ENCODE measurements at places on chromosomes 12 and 14. TPM values are rescaled to one million over a fixed set of nuclear protein-coding genes. Genes with fewer than 3 reads are reported as not detected.
A peak's percentile ranks its signal among the peaks of the same experiment; 100 is the strongest.

The ZDHHC22 gene
- total RNA-seq = not detected

The ESR2 gene
- 17.0 TPM for total RNA-seq

The HOMEZ gene
- total RNA-seq = 10.8 TPM

DNA sequence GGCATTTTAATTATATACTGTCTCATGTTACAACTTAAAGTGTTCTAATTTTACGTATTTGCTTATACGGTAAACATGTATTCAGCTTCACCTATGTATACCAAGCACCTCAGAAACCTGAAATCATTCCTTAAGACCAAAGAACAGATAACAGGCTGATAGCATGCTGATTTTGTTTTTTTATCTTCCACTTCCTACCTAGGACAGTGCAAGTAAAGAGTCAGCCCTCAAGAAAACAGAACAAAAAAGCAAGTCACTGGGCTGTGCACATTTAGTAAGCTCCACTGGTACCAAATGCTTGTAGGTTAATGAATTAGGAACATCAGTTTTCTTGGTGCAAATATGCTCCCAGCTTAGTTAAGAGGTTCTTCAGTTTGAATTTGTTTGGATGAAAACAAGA lies 611.3 kb downstream of the VRK1 start:
- H3K36me3 ChIP-seq = no peaks in the 10 kb centered on the region
- no peak overlapping the region for H3K27ac ChIP-seq
- no peak for DNase-seq
- peaks cover 11% of the 10 kb centered on the region for H3K27me3 ChIP-seq
- no peaks in the 10 kb centered on the region for H3K4me1 ChIP-seq

- H3K36me3 ChIP-seq = no peaks in the 10 kb centered on the region
- DNase-seq = no peak
- no peak overlapping the region for H3K4me3 ChIP-seq
These were observed 49.1 kb downstream of the B4GALNT3 start for GRCh38 chr12:508795-509194.

The DPY19L2 gene
- 0.73 TPM for total RNA-seq

The NFATC4 gene
- total RNA-seq = 9.4 TPM

DNA sequence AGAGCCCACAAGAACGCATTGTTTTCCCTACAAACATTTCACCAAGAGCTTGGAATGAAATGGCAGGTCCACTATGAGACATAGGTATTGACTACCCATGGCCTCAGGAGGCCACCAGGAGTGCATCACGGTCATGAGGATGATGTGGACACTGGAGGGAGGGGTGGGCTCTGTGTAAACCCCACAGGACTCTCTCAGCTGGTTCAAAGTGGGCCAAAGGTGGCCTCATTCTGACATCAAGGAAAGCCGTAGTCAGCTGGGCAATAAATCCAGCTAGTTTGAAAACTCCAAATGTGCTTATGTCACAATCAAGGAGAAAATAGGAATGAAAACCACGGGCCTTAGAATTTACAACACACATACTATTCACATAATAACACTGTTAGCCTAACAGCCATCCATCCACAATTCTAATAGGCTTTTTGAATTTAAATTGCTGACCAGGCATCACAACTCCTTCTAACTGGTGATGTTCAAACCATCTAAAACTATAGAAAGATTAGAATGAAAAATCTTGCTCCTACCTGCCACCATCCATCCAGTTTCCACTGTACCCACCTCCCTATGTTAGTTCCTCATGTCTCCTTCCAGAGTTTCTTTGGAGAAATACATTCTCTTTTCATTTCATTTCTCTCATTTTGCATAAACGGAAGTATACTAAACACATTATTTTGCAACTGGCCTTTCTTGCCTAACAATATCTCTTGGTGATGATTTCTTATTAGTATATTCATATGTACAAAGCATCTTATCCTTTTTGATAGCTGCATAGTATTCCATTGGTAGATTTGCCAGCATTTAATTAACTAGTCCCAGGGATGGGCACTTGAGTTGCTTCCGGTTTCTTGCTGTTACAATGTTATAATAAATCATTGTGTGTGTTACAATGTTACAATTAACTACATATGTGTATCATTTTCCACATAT lies 21.5 kb downstream of the CMKLR1 start:
- peaks cover 20% of the 10 kb centered on the region for H3K27me3 ChIP-seq
- peaks cover 8% of the 10 kb centered on the region for H3K4me1 ChIP-seq
- DNase-seq = no peak

The AP4S1 gene
- total RNA-seq = 12.0 TPM

DNA sequence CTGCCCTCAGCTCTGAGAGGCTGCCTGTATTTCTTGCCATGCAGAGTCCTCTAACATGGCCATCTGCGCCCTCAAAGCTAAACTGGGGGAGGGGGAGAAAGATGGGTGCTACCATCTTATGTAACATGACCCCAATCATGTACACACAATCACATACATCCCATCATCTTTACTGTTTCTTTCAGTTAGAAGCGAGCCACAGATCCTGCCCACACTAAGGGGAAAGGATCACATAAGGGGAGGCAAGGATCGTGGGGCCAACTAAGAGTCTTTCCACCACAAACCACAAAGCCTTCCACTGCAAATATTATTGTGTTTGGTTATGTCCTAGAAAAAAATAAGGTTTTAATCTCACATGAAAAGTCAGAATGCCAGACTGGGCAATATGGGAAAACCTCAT lies 11.8 kb upstream of the AMN1 start:
- no peak overlapping the region for H3K27ac ChIP-seq
- peaks cover 80% of the 10 kb centered on the region for H3K4me1 ChIP-seq
- no peaks in the 10 kb centered on the region for H3K27me3 ChIP-seq
- no peak for DNase-seq
- no peak overlapping the region for H3K4me3 ChIP-seq
- H3K36me3 ChIP-seq = no peaks in the 10 kb centered on the region

The PIK3C2G gene
- not detected for total RNA-seq

DNA sequence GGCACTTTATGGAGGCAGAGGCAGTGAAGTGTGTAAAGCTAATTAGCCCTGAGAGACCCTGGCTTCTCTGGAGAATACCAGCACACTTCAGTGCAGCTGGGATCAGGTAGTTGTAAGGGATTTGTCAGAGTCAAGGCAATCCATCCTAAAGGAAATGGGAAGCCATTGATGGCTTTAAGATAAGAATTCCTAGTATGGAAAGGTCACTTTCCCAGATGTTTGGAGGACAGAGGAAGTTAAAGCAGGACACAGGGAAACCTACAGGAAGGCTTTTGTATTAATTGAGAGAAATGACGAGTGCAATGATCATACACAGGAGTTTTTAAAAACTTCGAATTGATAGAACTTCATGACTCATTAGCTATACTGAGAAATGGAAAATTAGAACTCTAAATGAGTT lies 254.4 kb downstream of the SLC16A7 start:
- H3K27me3 ChIP-seq = no peaks in the 10 kb centered on the region
- H3K4me1 ChIP-seq = no peaks in the 10 kb centered on the region
- no peak for DNase-seq
- no peaks in the 10 kb centered on the region for H3K36me3 ChIP-seq

GRCh38 chr12:14841761-14842160 lies 1.6 kb downstream of the ART4 start:
- no peak for DNase-seq
- H3K4me1 ChIP-seq = peaks cover 12% of the 10 kb centered on the region
- H3K36me3 ChIP-seq = no peaks in the 10 kb centered on the region
- no peak overlapping the region for H3K4me3 ChIP-seq

DNA sequence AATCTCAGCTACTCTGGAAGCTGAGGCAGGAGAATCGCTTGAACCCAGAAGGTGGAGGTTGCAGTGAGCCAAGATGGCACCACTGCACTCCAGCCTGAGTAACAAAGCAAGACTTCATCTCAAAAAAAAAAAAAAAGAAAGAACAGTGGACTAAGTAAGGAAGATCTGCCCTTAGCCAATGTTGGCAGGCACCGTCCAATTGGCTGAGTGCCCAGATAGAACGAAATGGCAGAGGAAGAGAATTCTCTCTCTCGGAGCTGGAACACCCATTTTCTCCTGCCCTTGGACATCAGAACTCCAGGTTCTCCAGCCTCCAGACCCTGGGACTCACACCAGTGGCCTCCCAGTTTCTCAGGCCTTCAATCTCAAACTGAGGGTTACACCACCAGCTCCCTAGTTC lies 49.9 kb downstream of the ESR2 start:
- H3K36me3 ChIP-seq = peaks cover 19% of the 10 kb centered on the region
- no peaks in the 10 kb centered on the region for H3K27me3 ChIP-seq
- no peak overlapping the region for H3K27ac ChIP-seq
- H3K4me1 ChIP-seq = peaks cover 3% of the 10 kb centered on the region
- no peak for DNase-seq
- no peak overlapping the region for H3K4me3 ChIP-seq

GRCh38 chr12:43942379-43942778 lies 106.5 kb downstream of the TMEM117 start:
- peaks cover 8% of the 10 kb centered on the region for H3K36me3 ChIP-seq
- no peaks in the 10 kb centered on the region for H3K4me1 ChIP-seq
- H3K27me3 ChIP-seq = no peaks in the 10 kb centered on the region
- no peak for DNase-seq

The CDKL1 gene
- 5.2 TPM for total RNA-seq

GRCh38 chr14:65168840-65169239 lies 66.5 kb upstream of the MAX start:
- no peaks in the 10 kb centered on the region for H3K36me3 ChIP-seq
- H3K27ac ChIP-seq = peak overlapping the region; percentile 85

DNA sequence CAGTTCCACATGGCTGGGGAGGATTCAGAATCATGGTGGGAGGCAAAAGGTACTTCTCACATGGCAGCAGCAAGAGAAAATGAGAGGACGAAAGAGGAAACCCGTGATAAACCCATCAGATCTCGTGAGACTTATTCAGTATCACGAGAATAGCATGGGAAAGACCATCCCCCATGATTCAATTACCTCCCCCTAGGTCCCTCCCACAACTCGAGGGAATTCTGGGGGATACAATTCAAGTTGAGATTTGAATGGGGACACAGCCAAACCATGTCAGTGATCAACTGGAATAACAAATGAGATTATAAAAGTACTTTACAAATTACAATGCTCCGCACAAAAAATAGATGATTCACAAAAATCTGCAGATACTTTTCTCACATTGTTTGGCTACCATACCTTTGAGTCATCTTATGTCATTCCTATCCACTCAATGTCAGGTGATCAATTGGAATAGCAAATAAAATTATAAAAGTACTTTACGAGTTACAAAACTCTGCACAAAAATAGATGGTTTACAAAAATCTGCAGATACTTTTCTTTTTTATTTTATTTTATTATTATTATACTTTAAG lies 338.9 kb downstream of the C12orf50 start:
- H3K27ac ChIP-seq = no peak overlapping the region
- H3K4me3 ChIP-seq = no peak overlapping the region
- no peaks in the 10 kb centered on the region for H3K27me3 ChIP-seq
- no peaks in the 10 kb centered on the region for H3K36me3 ChIP-seq
- no peak for DNase-seq
- H3K4me1 ChIP-seq = no peaks in the 10 kb centered on the region

The FBXW8 gene
- 17.6 TPM for total RNA-seq

The TMEM121 gene
- 1.6 TPM for total RNA-seq

DNA sequence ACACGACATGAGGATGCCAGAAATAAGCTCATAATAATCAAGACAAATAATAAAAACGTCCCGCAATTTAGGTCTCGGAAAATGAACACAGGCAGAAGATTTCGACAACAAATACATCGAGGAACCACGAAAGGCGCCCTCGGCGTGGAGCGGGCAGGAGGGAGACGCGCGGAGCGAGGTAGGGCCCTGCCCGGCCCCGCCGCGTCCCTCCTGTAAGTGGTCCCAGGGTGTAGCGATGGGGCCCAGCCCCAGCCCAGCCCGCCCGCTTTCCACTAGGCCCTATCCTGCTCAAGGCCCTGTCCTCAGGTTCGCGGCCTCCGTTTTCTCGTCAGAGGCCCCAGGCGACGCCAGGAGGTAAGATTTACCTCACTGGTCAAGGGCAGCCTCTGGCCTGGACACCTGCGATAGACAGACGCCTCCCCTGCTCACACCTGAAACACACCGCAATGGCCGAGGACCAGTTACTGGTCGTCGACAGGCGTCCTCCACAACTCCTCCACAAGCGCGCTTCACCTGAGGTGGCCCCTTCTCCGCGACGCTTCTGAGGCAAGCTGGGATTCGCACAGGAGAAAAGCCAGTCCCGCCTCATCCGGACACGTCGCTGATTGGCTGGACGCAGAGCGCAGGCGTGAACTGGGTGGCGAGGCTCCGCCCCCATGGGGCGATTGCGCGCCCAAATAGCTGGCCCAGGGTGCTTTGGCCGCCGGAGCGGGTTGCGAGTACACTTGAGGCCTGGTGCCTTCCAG lies at the start of gene SYCP3:
Gene SYCP3, minus strand, starts transcription at position 543 of the 746 bp plus-strand sequence. CDS start 1,527 bp downstream, outside the sequence.
- no peak within 1 kb of the TSS for H3K4me3 ChIP-seq
- H3K27ac ChIP-seq = no peak within 1 kb of the TSS
- DNase-seq = no peak
- H3K27me3 ChIP-seq = no peaks in the 10 kb centered on the region
- H3K36me3 ChIP-seq = peaks cover 45% of the 10 kb centered on the region

DNA sequence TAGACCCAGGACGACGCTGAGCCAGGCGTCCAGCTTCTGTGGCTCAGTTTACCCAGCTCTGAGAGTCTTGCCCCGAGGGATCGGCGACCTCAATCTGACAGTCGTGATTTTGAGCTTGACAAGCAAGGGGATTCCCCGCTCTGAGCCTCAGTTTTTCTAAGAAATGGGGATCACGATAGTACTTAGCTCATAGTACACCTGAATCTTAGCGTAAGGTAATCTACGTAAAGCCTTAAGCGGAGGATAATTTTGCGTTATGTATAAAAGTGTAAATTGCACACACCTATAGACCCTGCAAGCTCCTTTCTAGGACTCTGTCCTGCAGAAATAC lies 285 bp downstream of the MVK start:
- DNase-seq = no peak
- H3K27me3 ChIP-seq = no peaks in the 10 kb centered on the region
- H3K4me3 ChIP-seq = peak overlapping the region; percentile 93
- H3K36me3 ChIP-seq = peaks cover 59% of the 10 kb centered on the region
- H3K4me1 ChIP-seq = peaks cover 25% of the 10 kb centered on the region

- no peaks in the 10 kb centered on the region for H3K27me3 ChIP-seq
- H3K27ac ChIP-seq = no peak overlapping the region
- no peak for DNase-seq
- no peak overlapping the region for H3K4me3 ChIP-seq
These were observed 16.9 kb upstream of the TFCP2 start for GRCh38 chr12:51189790-51190355.

DNA sequence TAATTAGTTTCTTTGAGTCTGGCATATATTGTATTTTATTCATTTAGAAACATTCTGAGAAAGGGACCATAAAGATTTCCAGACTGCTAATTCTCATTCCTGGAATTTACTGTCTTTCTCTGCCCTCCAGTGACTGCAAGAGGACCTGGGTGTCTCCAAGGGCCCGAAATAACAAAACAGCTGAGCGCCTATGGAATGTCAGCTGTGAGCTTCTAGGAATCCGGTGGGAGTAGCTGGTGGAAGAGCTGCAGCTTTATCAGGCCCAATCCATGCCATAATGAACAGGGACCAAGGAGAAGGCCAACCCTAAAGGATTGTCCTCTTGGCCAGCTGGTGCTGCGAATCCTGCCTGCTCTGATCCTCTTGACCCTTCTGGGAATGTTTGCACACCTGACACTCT lies 31.9 kb downstream of the RDH12 start:
- no peaks in the 10 kb centered on the region for H3K36me3 ChIP-seq
- H3K4me1 ChIP-seq = no peaks in the 10 kb centered on the region
- no peak overlapping the region for H3K27ac ChIP-seq

- no peaks in the 10 kb centered on the region for H3K27me3 ChIP-seq
- no peaks in the 10 kb centered on the region for H3K36me3 ChIP-seq
- no peak overlapping the region for H3K4me3 ChIP-seq
- H3K4me1 ChIP-seq = peaks cover 4% of the 10 kb centered on the region
- H3K27ac ChIP-seq = no peak overlapping the region
These were observed 7.3 kb downstream of the SLC2A13 start for GRCh38 chr12:40098406-40099145.

The PPFIBP1 gene
- total RNA-seq = 7.2 TPM

- H3K4me3 ChIP-seq = no peak overlapping the region
- peaks cover 15% of the 10 kb centered on the region for H3K27me3 ChIP-seq
- DNase-seq = no peak
These were observed 45.2 kb downstream of the DHRS2 start for GRCh38 chr14:23681337-23681736.

Measured in activated B cell treated with CpG ODN at 0.5 μM for 24 hours (primary cell).